Glutamatergic neuron (in vitro differentiated cells): ENCODE measurements at places on chromosomes 13 and 19. TPM values are rescaled to one million over a fixed set of nuclear protein-coding genes. Genes with fewer than 3 reads are reported as not detected.

Gene ITM2B
- total RNA-seq = 236 TPM

- DNase-seq = no peak
These were observed 77.1 kb downstream of the DCLK1 start for GRCh38 chr13:36054041-36054440.

Gene IGSF23
- not detected for total RNA-seq

Gene KL
- not detected for total RNA-seq

- peak; percentile 55 for DNase-seq
These were observed 397.8 kb downstream of the SLITRK5 start for GRCh38 chr13:88068975-88069374.

GRCh38 chr13:113837560-113838355 lies 26.1 kb downstream of the GAS6 start:
- DNase-seq = peak; percentile 47

DNA sequence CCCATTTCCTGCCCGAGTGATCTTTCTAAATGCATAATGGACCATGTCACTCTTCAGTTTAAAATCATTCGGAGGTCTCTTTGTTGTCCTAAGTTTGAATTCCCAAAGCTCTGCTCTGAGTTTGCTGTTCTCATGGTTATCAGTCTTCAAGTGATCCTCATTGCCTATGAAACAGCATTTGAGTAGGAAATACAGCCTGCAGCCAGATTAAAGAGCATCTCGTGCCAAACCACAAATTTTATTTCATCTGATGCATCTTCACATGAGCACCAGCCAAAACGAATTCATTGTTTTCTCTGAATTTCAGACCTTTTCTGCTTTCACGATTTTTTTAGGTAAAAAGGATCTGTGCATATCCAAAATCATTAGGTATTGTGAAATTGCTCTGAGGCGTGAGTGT lies 299.6 kb downstream of the TDRD3 start:
- no peak for DNase-seq

GRCh38 chr13:37241786-37242185 lies 136.3 kb upstream of the CSNK1A1L start:
- no peak for DNase-seq

DNA sequence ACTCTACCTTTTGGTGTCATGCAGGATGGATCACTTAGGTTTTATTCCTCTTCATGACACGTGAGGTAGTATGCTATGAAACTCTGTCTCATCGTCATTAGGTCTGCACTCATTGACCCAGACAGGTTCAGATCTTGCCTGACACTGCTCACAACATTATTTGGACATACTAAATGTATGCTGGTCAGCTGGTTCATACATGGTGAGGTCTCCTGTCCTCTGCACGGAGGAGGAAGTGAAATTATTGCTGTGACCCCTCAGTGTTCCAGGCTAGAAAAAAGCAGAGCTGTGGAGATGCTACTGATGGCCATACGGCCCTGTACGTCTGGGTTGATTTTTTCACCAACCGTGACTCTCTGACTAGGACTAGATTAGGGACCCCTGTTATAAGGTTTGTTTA lies 35.8 kb downstream of the LATS2 start:
- no peak for DNase-seq
